ENCODE measurements at places on chromosomes 13 and 19. TPM values are rescaled to one million over a fixed set of nuclear protein-coding genes. Genes with fewer than 3 reads are reported as not detected.

HSPB6 gene
- 1.8 TPM for total RNA-seq

POLR1G gene
- 6.3 TPM for total RNA-seq

DNA sequence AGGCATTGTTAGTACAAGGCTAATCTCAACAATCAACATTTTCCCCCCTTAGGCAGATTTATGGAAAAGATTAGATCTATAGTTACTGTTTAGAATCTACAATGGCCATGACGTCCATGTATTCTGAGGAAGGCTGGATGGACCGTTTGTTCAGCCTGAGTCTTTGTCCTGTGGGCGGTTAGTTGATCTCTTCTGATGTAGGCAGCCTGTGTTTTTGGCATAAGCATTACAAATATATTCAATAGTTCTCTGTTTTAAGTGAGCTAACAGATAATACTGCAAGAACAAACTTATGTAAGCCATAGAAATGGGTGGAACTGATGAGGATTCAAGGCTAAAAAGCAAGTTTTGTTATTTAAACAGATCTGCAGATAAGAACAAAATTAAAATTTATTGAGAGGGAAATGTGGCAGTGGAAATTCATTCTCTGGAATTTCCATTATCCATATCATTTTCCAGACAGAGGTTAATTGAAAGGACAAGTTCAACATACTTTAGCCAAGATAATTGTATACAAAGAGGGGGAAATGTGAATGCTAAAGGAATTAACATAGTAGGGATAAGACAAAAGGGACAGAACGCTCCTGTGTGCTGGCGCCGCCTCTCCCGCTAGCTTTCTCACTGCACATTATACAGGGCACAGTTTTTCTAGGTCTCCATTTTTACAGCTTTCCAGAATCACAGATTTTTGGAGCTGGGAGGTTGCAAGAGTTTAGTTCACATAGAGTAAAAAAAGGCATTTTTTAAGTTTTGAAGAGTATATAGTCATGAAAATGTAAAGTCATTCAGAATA is 48.6 kb downstream of the FAM124A start:
- no peak for DNase-seq

DNA sequence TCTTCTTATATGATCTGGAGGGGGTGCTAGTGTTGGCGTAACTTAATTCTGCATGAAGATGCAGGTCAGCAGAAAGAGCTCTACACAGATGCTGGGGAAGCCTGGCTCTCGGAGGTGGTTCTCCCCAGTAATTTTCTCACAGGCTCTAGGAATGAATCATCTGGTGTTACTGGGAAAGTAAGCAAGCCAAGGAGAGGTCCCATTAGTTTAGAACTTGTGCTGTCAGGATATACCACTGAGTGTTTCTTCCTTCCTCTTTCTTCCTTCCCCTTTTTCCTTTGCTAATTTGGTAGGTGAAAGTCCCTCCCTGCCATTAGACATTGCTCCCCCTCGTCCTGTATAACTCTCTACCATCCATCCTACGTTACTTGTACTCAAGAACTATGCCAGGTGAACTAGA is 68.3 kb downstream of the ATP8A2 start:
- DNase-seq = no peak

GRCh38 chr19:48053856-48054255 is 10.0 kb upstream of the CABP5 start:
- no peak for DNase-seq

DNA sequence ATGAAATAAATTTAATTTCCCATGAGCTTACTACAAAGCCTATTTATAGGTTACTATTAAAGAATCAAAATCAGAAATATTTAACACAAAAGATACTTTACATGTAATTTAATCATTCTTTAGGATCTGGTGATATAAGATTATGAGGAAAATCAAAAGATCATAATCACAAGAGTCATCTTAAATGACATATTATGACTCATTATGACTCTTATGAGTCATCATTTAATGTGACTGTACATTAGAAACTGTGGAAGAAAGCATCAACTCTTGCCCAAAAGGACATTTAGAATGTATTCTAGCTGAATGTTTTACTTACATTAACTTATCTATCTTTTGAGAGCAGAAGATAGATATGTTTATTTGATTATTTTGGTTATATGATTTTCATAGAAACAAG is 458.6 kb downstream of the DCT start:
- no peak for DNase-seq

C19orf67 gene
- not detected for total RNA-seq

GRCh38 chr19:48578891-48579290 is 26.9 kb downstream of the SULT2B1 start:
- DNase-seq = no peak

DNA sequence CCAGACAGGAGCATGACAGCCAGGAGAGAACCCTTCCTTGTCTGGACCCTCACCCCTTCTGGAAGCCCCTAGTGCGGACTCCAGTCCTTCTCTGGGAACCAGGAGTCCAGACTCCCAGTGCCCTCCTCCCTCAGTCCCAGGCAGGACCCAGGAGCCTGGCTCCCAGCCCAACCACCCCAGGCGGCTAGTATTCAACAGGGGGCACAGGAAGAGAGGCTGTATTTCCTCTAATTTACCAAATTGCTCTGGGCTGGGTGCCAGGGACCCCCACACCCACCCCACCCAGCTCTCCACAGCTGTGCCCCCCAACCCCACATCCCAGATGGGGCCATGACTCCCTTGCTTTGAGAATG is 3.3 kb downstream of the GRIN2D start:
- DNase-seq = no peak

LILRB3 gene
- total RNA-seq = not detected

DNA sequence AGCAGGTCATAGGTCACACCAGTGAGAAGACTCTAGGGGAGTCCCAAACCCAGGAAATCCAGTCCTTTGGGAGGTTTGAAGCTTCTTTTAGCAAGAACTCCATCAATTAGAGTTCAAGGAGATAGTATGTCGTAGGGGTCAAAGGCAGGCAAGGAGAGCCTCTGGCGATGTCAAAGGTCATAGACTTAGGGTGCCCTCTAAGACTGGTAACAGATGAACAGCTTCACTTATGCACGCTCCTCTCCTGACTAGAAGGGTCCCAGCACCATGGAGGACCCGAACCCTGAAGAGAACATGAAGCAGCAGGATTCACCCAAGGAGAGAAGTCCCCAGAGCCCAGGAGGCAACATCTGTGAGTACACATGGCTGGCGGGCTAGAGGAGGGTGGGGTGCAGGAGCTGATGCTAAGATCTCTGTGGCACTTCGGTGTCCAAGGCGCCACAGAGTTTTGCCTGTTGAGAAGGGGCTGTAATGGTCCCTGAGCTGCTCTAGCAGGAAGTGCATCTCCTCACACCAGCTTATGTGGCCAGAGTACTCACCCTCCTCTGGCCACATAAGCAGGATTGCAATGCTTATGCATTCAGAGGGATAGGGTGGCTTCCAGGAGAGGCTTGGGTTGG is 557 bp downstream of the ZNF576 start:
- no peak for DNase-seq

GRCh38 chr13:100213576-100213975 is 124.7 kb downstream of the PCCA start:
- no peak for DNase-seq
